ENCODE measurements at places on chromosomes 12 and 14.

- DNase-seq = no peak
Measured at GRCh38 chr14:84167026-84167425, 1362.9 kb upstream of the FLRT2 start.

- DNase-seq = no peak
Measured at GRCh38 chr14:37443461-37443860, 151.6 kb downstream of the FOXA1 start.

DNA sequence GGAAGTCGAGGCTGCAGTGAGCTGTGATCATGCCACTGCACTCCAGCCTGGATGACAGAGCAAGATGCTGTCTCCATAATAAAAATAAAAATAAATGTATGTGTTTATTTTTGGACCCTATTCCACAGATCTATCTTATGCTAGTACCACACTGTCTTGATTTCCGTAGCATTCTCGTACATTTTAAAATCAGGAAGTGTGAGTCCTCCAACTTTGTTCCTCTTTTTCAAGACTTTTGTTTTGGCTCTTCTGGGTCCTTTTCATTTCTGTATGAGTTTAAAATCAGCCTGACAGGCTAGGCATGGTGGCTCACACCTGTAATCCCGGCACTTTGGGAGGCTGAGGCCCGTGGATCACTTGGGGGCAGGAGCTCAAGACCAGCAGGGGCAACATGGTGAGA lies 25.8 kb downstream of the DAO start:
- no peak for DNase-seq

- DNase-seq = peak; percentile 39
Measured at GRCh38 chr12:68538726-68539614, 71.7 kb upstream of the RAP1B start.

GRCh38 chr14:90024910-90025309 lies 36.9 kb upstream of the KCNK13 start:
- DNase-seq = no peak

DNA sequence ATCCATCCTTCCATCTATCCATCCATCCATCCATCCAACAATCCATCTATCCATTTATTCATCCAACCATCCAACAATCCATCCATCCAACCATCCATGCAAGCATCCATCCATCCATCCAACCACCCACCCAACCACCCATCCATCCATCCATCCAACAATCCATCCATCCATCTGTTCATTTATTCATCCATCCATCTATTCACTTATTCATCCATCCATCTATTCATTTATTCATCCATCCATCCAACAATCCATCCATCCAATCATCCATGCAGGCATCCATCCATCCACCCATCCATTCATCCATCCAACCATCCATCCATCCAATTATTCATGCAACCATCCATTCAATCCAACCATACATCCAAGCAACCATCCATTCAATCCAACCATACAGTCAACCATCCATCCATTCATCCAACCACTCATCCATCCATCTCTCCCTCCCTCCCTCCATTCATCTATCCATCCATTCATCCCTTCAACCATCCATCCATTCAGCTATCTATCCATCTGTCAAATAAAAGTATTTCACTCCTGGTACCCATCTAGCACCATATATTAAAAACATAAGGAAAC lies 86.1 kb downstream of the KSR2 start:
- DNase-seq = no peak

- DNase-seq = no peak
Measured at GRCh38 chr14:38404616-38405015, 148.7 kb upstream of the CLEC14A start.

DNA sequence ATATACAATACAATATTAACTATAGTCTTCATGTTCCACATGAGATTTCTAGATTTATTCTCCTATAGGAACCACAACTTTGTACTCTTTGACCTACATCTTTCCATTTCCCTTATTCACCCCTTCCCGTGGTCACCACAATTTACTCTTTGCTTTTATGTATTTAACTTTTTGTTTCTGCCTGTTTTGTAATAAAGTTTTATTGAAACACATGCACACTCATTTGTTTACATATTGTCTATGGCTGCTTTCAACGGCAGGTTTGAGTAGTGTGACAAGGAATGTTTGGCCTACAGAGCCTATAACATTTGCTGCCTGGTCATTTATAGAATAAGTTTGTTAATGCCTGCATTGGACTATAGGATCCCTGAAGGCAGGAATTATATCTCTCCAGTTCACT lies 231.1 kb downstream of the CRADD start:
- DNase-seq = no peak

GRCh38 chr12:3177778-3178425 lies 100.7 kb downstream of the TSPAN9 start:
- DNase-seq = no peak

DNA sequence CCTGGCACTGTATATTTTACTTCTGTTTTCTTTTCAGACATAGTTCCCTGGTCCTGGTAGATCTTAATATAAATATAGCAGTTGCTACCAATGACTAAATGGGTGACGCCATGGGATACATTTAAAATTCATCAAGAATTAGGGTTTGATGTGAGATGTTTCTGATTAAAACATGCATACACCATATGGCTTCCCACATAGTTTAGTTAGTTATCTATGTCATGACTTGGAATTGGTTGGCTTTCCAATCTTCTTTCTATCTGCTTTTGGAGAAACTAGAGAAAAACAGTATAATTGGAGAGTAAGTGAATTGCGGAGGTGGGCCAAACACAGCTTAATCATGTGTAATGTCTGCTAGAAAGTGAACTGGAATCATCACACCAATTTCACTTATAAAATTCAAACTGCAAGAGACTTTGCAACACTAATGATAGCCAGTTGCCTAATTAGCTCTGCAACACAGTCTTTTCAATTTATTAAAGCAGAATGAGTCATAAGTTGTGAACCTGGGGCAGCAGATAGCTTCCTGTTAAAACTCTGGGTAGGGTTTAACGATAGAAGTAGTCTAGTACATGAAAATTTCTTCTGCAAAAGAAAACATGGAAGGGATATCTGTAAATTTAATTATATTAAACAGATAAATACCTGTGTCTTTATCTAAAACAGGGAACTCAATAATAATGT lies 295.2 kb downstream of the SLC16A7 start:
- DNase-seq = no peak

DNA sequence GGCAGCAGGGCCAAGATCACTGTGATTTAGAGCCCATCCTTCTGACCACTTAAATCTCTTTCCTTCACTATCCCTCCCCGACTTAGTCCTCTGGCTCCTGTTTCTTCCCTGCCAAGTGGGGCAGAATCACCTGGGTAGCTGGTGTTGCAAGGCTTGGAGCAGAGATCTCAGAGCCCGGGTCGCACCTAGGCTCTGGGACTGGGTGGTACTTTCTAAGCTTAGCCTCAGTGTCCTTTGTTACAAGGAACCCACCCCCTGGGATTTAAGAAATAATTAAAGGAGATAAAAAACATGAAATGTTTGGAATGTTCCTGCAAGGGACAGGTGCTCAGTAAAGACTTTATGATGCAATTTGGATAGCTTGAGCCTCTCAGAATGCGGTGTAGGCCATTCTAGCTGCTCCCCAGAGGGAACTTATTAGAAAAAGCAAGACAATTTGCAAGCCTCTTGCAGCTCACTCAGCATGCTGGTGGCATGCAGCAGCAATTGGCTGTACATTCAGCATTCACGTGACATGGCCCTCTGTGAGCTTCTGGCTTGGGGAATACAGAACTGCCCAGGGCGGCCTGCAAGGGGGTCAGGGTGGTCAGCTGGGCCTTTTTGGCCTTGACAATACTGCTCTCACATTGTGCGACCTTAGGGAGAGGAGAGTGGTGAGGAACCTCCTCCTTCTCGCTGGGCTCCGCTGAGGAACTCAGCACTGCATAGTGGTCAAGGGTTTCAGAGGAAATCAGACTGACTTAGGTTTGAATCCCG lies 16.8 kb downstream of the C14orf132 start:
- no peak for DNase-seq

- no peak for DNase-seq
Measured at GRCh38 chr12:43309959-43310358, 242.0 kb downstream of the ADAMTS20 start.

- DNase-seq = no peak
Measured at GRCh38 chr14:100263141-100263540, 24.2 kb downstream of the YY1 start.

GRCh38 chr12:25364529-25365339 lies 114.0 kb upstream of the KRAS start:
- no peak for DNase-seq

Data from stimulated activated CD8-positive, alpha-beta memory T cell treated with anti-CD3 and anti-CD28 coated beads, Interleukin-2, amount 100 ng/mL, for 1 hour (primary cell).